ENCODE measurements at places on chromosomes 16 and 17. TPM values are rescaled to one million over a fixed set of nuclear protein-coding genes. Genes with fewer than 3 reads are reported as not detected.

The C16orf96 gene
- 0.08 TPM for total RNA-seq

The SF3B3 gene
- 129 TPM for total RNA-seq

The ITGAX gene
- total RNA-seq: 1.4 TPM

The PLEKHH3 gene
- 21.5 TPM for total RNA-seq

The KRTAP4-1 gene
- not detected for total RNA-seq

DNA sequence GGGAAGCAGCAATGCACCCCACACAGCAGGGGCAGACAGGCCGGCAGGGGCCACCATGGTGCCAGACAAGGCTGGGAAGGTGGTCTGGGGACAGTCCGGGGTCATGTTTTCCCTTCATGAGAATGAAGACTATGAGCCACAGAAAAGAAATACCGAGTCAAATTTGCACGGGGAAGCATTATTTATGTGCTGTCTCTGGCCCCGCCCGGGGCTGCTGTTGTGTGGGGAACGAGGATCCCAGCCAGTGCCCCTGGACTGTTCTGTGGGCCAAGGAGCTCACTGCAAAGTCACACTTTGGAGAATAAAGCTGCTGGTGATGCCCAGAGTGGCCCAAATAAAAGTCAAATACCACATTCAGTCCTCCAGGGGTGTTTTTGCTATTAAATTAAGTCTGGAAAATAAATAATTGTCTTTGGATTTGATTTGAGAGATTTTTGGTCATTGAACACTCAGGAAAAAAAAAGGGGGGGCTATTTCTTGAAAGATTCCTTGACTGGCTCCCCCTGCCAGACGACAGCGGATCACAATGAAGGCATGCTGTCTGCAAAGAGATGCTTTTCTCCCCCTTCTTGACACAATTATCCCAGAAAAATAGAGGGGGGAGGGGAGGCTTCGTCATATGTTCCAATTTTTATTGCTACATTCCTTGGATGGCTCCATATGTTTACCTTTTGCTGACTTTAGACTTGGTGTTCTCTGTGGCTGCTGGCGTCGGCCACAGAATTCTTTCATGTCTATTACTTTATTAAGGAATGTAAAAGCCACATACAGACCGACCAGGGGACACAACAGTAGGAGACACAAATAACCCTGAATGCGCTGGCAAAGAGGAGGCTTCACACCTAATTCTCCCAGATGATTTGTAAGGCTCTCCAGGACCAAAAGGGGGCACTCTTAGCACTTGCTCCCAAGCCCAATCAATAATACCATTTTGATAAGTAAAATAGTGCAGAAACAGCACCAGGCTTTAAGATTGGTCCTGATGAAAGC, 27.1 kb upstream of the ANKFN1 start:
- DNase-seq: no peak

DNA sequence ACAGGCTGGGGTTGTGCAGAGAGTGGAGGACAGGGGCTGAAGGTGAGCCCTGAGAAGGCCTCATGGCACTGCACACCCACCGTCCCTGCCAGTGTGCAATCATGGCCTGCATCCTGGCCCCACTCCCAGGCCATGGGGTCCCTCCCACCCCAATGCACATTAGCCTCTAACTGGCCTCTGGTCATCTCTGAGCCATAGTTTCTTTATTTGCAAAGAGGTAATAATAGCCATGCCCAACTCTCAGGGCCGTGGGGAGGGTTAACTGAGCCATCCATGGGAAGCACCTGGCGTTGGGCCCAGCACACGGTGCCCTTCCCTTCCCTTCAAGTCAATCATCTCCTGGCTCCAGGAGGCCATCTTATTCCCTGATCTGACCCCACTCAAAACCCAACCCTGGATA, 10.8 kb upstream of the ITGA3 start:
- DNase-seq: no peak

GRCh38 chr17:1030684-1031532, 34.0 kb downstream of the TIMM22 start:
- peak; percentile 66 for DNase-seq

- DNase-seq: no peak
Measured at GRCh38 chr16:10987361-10988163, 43.2 kb downstream of the CLEC16A start.

GRCh38 chr17:28370744-28371103, 617 bp upstream of the VTN start:
- DNase-seq: no peak

GRCh38 chr16:4392382-4393239, 21.0 kb downstream of the VASN start:
- peak; percentile 27 for DNase-seq

DNA sequence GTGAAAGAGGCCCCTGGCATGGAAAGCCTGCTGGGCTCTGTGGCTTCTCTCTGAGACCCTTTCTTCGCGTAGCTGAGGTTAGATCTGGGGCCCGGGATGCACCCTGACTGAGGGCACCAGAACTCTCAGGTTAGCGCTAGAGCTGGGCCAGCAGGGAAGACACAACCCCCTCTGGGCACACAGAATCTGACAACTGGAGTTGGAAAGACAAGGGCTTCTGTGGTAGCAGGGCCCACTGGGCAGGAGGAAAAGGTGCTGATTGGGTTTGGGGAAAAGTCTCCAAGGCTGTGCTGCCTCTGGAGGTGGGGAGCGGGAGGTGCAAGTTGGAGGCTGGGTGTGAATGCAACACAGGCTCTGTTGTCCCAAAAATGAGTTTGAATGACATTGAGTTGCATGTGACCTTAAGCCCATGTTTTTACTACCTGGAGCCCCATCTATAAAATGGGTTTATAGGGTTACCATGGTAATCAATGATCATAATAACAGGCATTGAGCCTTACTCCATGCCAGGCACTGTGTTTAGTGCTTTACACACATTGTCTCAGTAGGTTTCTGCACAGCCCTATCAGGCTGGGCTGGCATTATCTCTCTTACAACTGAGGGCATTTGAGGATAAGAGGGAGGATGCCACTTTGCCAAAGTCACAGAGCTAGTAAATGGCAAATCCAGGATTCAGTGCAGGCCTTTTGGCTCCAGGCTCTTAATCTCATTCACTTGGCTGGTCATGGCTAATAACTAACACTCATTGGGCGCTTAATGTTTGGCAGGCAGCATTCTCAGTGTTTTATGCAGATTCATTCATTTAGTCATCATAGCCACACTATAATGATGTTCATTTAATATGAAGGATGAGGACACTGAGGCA, 9.5 kb upstream of the IGFBP4 start:
- no peak for DNase-seq

DNA sequence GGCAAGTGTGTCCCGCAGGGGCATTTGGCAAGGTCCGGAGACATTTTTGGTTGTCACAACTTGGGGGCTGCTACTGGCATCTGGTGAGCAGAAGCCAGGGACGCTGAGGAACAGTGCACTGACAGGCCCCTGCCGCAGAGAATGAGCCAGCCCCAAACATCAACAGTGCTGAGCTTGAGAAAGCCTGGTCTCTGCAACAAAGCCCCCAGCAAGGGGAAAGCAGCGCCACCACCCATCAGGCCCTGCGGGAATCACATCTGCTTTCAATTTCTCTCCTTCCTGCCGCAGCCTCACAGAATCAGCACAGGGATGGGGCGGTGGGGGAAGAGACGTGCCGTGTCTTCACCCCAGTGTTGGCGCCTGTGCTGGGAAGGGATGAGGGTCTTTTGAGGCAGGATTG, 14.8 kb upstream of the PRPSAP1 start:
- no peak for DNase-seq

- DNase-seq: no peak
Measured at GRCh38 chr17:66939461-66940114, 24.9 kb upstream of the CACNG4 start.

GRCh38 chr17:35210741-35211140, 16.5 kb upstream of the SLC35G3 start:
- no peak for DNase-seq

All from left ventricle myocardium inferior (tissue), 1 donor.